ENCODE measurements at places on chromosomes 6 and 20. TPM values are rescaled to one million over a fixed set of nuclear protein-coding genes. Genes with fewer than 3 reads are reported as not detected.

Gene LY6G6F
- polyA plus RNA-seq: not detected

Gene APOBEC2
- polyA plus RNA-seq: 2.4 TPM

Gene TCP11
- polyA plus RNA-seq: 0.21 TPM

Gene EHMT2
- 113 TPM for polyA plus RNA-seq

Gene TMC2
- not detected for polyA plus RNA-seq

Gene SOBP
- polyA plus RNA-seq: 2.2 TPM

Gene C2
- 0.23 TPM for polyA plus RNA-seq

Gene COL20A1
- 0.79 TPM for polyA plus RNA-seq

Gene EYA4
- 0.05 TPM for polyA plus RNA-seq

Gene PROKR2
- polyA plus RNA-seq: 1.8 TPM

Gene ASIP
- polyA plus RNA-seq: not detected

Gene SLC22A7
- 0.14 TPM for polyA plus RNA-seq

Gene SLC24A3
- polyA plus RNA-seq: 0.81 TPM

Gene HLA-DRB5
- polyA plus RNA-seq: not detected

Gene PLEKHG1
- 0.89 TPM for polyA plus RNA-seq

Gene FAM83B
- 1.4 TPM for polyA plus RNA-seq

Gene SOX4
- polyA plus RNA-seq: 245 TPM

Gene LPIN3
- 6.5 TPM for polyA plus RNA-seq

Gene SRSF12
- 2.3 TPM for polyA plus RNA-seq

Gene TINAG
- not detected for polyA plus RNA-seq

Gene SLC13A3
- 7.2 TPM for polyA plus RNA-seq

Gene FAXC
- 15.2 TPM for polyA plus RNA-seq

Gene TFAP2A
- 0.21 TPM for polyA plus RNA-seq

Gene DEF6
- 5.1 TPM for polyA plus RNA-seq

Gene ADTRP
- not detected for polyA plus RNA-seq

Gene RPN2
- 244 TPM for polyA plus RNA-seq

Gene PLCB4
- 6.5 TPM for polyA plus RNA-seq

Gene CRYBG1
- polyA plus RNA-seq: 3.7 TPM

Gene TRIM15
- polyA plus RNA-seq: 0.26 TPM

Gene MEP1A
- not detected for polyA plus RNA-seq

Gene TMEM217
- 0.77 TPM for polyA plus RNA-seq

Gene TNFRSF6B
- not detected for polyA plus RNA-seq

Gene UTRN
- 34.8 TPM for polyA plus RNA-seq

Gene CD2AP
- polyA plus RNA-seq: 38.0 TPM

Gene HECA
- 2.7 TPM for polyA plus RNA-seq

Gene MYB
- 4.2 TPM for polyA plus RNA-seq

Gene ELOVL5
- polyA plus RNA-seq: 66.9 TPM

Gene GPX5
- polyA plus RNA-seq: 0.14 TPM

Gene MYCT1
- 1.9 TPM for polyA plus RNA-seq

Gene EZR
- 199 TPM for polyA plus RNA-seq

Gene EPHA7
- polyA plus RNA-seq: 3.3 TPM

Gene ZNF311
- 1.5 TPM for polyA plus RNA-seq

Gene PERP
- 28.4 TPM for polyA plus RNA-seq

Gene RAB44
- polyA plus RNA-seq: not detected

Gene GMPR
- 0.64 TPM for polyA plus RNA-seq

Gene TSHZ2
- polyA plus RNA-seq: 1.3 TPM

Gene HCRTR2
- 0.15 TPM for polyA plus RNA-seq

Gene APCDD1L
- polyA plus RNA-seq: 1.8 TPM

Gene SCRT2
- polyA plus RNA-seq: not detected

Gene TRAPPC3L
- polyA plus RNA-seq: not detected

Gene TFAP2D
- not detected for polyA plus RNA-seq

Gene PBOV1
- not detected for polyA plus RNA-seq

Gene TCP1
- 200 TPM for polyA plus RNA-seq

Gene CD93
- polyA plus RNA-seq: 0.03 TPM

Gene NRM
- 33.8 TPM for polyA plus RNA-seq

Gene RNGTT
- 11.2 TPM for polyA plus RNA-seq

Gene PPP1R10
- 41.9 TPM for polyA plus RNA-seq

Gene MCHR2
- polyA plus RNA-seq: not detected

Gene SIRPD
- polyA plus RNA-seq: not detected

All from GM23338 (cell line).